ENCODE measurements at places on chromosomes 11 and 22. TPM values are rescaled to one million over a fixed set of nuclear protein-coding genes. Genes with fewer than 3 reads are reported as not detected.
A peak's percentile ranks its signal among the peaks of the same experiment; 100 is the strongest.

GRCh38 chr11:125173556-125173955, 9.0 kb downstream of the PKNOX2 start:
- H3K4me3 ChIP-seq, result no peak overlapping the region
- H3K36me3 ChIP-seq, result no peaks in the 10 kb centered on the region
- H3K4me1 ChIP-seq, result no peaks in the 10 kb centered on the region
- no peak for DNase-seq

The OR2D3 gene
- total RNA-seq, result not detected

DNA sequence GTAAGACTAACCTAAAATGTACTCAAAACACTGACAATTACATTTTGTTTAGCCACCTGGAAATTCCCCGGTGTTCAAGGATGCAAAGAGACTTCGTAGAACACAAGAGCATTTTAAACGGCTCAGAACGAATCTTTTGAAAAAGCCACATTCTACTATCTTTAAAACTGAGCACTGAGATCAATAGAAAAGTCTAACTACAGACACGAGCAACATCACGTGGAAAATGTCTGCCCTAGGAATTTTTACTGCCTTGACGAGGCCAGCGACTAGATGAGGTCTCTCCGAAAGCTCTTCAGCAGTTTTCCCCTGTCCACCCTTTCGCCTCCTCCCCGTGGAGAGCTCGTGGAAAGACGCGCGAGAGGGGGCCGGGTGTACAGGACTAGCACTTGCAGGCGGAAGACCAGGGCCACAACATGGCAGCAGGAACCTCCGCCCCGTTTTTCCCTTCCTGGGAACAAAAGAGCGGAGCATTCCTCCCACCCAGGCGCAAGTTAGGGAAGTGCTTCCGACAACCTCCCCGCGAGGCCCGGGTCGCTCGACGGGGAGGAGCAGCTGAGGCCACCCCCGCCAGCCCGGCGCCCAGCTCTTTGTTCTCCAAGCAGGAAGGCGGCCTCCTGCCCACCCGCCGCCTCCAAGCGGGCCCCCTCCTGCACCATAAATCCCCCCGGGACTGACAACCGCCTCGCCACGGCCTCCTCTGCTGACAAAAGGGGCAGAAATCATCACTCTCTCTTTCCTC, 1.1 kb downstream of the EIF4G2 start:
- no peak for DNase-seq
- H3K4me3 ChIP-seq, result peak overlapping the region; percentile 83
- H3K36me3 ChIP-seq, result peaks cover 50% of the 10 kb centered on the region
- H3K4me1 ChIP-seq, result peaks cover 43% of the 10 kb centered on the region
- H3K27me3 ChIP-seq, result no peaks in the 10 kb centered on the region

The FHIP1B gene
- 42.8 TPM for total RNA-seq

- no peak overlapping the region for H3K27ac ChIP-seq
- H3K27me3 ChIP-seq, result no peaks in the 10 kb centered on the region
- no peak overlapping the region for H3K4me3 ChIP-seq
- no peak for DNase-seq
- no peaks in the 10 kb centered on the region for H3K4me1 ChIP-seq
- no peaks in the 10 kb centered on the region for H3K36me3 ChIP-seq
Measured at GRCh38 chr11:122843281-122844141, 5.2 kb downstream of the CRTAM start.

- H3K27me3 ChIP-seq, result no peaks in the 10 kb centered on the region
- no peaks in the 10 kb centered on the region for H3K4me1 ChIP-seq
- H3K27ac ChIP-seq, result no peak overlapping the region
- no peak for DNase-seq
- H3K36me3 ChIP-seq, result no peaks in the 10 kb centered on the region
Measured at GRCh38 chr11:78685156-78685555, 110.5 kb upstream of the NARS2 start.

DNA sequence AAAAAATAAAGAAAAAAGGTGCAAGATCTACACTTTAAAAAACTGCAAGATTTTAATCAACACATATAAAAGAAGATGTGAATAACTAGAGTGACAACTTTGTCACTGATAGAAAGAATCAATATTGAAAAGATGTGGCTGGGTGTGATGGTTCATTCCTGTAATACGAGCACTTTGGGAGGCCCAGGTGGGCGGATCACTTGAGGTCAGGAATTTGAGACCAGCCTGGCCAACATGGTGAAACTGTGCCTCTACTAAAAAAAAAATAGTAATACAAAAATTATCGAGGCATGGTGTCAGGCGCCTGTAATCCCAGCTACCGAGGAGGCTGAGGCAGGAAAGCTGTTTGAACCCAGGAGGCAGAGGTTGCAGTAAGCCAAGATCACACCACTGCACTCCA, 21.0 kb upstream of the FBLN1 start:
- no peaks in the 10 kb centered on the region for H3K27me3 ChIP-seq
- H3K4me1 ChIP-seq, result peaks cover 8% of the 10 kb centered on the region
- no peak overlapping the region for H3K27ac ChIP-seq
- DNase-seq, result no peak

DNA sequence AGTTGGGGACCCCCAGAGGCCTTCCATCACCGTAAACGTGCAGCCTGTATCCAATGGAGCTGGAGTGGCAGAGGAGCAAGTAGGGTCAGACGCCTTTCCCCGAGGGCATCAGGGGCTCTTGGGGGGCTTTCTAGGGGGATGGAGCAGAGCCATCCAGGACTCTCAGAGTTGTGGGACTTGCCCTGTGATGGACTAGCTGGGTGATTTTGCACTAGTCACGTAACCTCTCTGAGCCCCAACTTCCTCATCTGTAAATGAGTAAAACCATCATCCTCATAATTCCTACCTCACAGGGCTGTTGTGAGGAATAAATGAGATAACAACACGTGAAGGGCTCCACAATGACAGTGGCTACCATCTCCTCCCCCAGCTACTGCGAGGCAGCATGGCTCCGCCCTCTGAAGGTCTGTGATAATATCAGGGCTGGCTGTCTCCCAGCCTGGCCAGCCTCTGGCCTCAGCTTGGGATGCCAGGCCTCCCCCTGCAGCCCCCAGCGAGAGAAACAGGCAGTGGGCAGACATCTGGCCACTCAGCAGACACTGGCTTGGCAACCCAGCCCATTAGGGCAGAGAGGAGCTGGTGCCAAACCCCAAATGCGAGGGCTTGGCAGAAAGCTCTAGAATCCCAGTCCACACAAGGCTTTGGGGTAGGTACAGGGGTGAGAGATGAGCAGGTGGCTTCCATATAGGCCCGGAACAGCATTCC, 6.7 kb downstream of the USP2 start:
- peaks cover 13% of the 10 kb centered on the region for H3K4me1 ChIP-seq
- no peak overlapping the region for H3K4me3 ChIP-seq
- DNase-seq, result no peak
- no peaks in the 10 kb centered on the region for H3K27me3 ChIP-seq
- no peak overlapping the region for H3K27ac ChIP-seq

The LRRC32 gene
- total RNA-seq, result 0.15 TPM

- H3K4me3 ChIP-seq, result no peak overlapping the region
- no peaks in the 10 kb centered on the region for H3K27me3 ChIP-seq
- H3K36me3 ChIP-seq, result no peaks in the 10 kb centered on the region
- no peak for DNase-seq
- peak overlapping the region; percentile 59 for H3K27ac ChIP-seq
- H3K4me1 ChIP-seq, result peaks cover 15% of the 10 kb centered on the region
Measured at GRCh38 chr11:47863189-47863897, 15.2 kb upstream of the NUP160 start.

GRCh38 chr22:45980761-45981160, 3.8 kb upstream of the WNT7B start:
- H3K36me3 ChIP-seq, result no peaks in the 10 kb centered on the region
- peaks cover 5% of the 10 kb centered on the region for H3K4me1 ChIP-seq
- H3K4me3 ChIP-seq, result no peak overlapping the region
- H3K27ac ChIP-seq, result no peak overlapping the region

GRCh38 chr11:96154802-96155520, 188.0 kb downstream of the MAML2 start:
- H3K4me1 ChIP-seq, result peaks cover 6% of the 10 kb centered on the region
- DNase-seq, result no peak
- no peaks in the 10 kb centered on the region for H3K27me3 ChIP-seq
- H3K36me3 ChIP-seq, result no peaks in the 10 kb centered on the region
- no peak overlapping the region for H3K4me3 ChIP-seq

DNA sequence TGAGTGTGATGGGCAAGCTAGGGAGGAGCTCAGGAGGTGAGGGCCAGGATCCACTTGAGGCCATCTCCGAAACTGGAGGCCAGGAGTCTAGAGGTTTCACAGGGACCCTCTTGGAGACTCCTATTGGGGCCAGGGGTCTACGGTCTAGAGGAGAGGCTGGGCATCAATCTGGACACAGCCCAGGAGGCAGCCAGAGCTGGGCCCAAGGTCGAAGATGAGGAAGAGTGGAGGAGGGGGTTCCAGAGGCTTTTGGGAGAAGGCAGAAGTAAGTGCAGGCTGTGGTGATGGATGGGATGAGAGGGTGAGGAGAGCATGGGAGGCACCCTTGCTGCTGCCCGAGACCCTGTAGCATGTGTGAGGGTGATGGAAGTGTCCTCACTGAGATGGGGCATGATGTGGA, 56.6 kb downstream of the LRRC32 start:
- no peak for DNase-seq
- no peak overlapping the region for H3K27ac ChIP-seq
- no peak overlapping the region for H3K4me3 ChIP-seq
- no peaks in the 10 kb centered on the region for H3K36me3 ChIP-seq
- peaks cover 4% of the 10 kb centered on the region for H3K4me1 ChIP-seq

The CDKN1C gene
- 4.6 TPM for total RNA-seq

The GP1BB gene
- total RNA-seq, result 3.6 TPM

- no peaks in the 10 kb centered on the region for H3K27me3 ChIP-seq
- H3K36me3 ChIP-seq, result no peaks in the 10 kb centered on the region
- no peak overlapping the region for H3K4me3 ChIP-seq
- no peak overlapping the region for H3K27ac ChIP-seq
- no peaks in the 10 kb centered on the region for H3K4me1 ChIP-seq
- DNase-seq, result no peak
Measured at GRCh38 chr22:39381930-39382329, 17.6 kb upstream of the TAB1 start.

The SPTBN2 gene
- total RNA-seq, result 7.3 TPM

The PATE2 gene
- 0.18 TPM for total RNA-seq

DNA sequence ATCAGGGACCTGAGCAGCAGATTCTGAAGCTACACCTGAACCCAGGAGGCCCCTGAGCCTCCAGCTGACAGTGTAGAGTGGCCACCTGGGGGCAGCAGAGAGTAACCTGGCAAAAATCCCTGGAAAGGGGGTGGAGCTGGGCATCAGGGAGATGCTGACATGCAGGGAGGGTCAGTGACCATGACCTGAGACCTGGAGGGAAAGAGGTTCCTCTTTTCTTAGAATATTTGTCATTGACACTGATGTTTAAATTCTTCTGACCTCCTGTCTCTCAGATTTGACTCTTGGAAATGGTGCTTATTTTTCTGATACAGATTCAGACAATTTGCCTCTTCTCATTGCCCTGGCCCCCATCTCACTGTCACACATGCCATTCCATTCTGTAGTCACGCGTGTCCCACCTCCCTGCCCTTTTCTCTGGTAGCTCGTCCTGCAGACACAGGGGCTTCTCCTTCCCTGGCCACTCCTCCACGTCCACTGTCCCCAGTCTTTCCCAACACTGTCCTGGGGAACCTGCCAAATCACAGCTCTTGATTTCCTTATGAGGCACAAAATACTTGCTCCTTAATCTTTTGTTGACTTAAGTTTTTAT, 117.2 kb upstream of the IGLL5 start:
- H3K27me3 ChIP-seq, result no peaks in the 10 kb centered on the region
- H3K4me3 ChIP-seq, result no peak overlapping the region
- H3K4me1 ChIP-seq, result no peaks in the 10 kb centered on the region
- no peak for DNase-seq

DNA sequence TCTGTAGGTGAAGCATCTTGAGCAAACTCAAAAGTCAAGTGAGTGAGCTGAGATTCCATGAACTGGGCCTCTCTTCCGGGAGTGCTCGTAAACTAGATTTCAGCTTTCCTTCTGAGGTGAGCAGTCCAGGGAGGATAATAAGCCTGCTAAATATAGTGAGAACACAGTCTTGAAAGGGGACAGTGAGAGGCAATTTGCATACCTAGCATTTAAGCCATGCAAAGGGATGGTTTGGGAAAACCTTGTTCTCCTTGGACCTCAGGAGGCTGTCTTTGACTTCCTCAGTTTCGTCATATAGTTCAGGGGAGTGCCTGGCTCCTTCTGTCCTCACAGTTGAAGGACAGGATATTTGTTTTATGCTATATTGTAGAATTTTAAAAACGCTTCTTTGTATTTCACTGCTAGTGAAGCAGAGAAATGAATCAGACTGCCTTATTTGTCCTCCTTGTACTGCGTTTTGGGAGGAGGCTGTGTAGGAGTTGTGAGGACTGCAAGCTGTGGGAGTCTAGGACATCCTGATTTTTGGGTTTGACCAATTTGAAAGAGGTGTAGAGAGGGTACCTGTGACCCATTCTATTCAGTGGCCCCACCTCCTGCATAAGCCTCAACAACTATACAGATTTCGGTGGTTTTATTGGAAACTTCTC, 11.0 kb upstream of the SORL1-AS1 start:
- H3K4me1 ChIP-seq, result peaks cover 81% of the 10 kb centered on the region
- H3K27ac ChIP-seq, result peak overlapping the region; percentile 87
- peak overlapping the region; percentile 37 for H3K4me3 ChIP-seq
- DNase-seq, result no peak

- H3K27ac ChIP-seq, result no peak overlapping the region
- H3K4me3 ChIP-seq, result no peak overlapping the region
- no peaks in the 10 kb centered on the region for H3K27me3 ChIP-seq
- H3K36me3 ChIP-seq, result no peaks in the 10 kb centered on the region
- no peak for DNase-seq
Measured at GRCh38 chr11:64799623-64800302, 3.3 kb downstream of the MAP4K2 start.

DNA sequence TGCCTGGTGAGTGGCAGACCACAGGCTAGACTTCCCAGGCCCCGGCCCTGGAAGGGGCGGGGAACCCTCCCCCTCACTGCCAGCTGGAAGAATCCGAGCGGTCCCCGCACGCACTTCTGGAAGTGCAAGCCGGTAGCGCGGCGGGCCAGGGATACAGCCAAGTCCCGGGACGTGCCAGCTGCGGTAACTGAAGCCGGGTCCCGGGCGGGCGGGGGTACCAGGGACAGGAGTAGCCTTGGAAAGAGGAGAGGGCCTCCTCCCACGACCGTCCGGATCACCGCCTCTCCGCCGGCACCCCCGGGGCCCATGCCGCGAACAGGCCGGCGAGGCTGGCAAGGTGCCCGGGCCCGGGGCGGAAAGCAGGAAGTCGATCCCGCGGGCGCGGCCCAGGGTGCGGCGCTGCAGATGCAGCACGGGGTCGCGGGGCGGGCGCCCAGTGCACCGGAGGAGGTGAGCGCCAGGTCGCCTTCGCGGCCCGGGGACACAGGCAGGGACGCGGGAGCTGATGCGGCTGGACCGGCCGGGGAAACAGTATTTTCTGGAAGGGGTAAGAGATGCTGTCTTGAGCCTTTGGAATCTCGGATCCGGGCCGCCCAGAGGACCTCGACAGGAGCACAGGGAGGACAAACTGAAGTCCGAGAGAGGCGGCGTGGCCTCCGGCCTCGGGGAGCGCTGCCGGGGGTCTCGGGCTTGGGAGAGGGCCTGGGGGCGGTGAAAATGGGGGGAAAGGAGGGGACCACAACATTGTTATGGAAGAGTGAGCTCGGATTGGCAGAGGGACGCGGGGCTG, 783 bp upstream of the SLC35C1 start:
- DNase-seq, result no peak
- peak overlapping the region; percentile 71 for H3K27ac ChIP-seq
- peaks cover 22% of the 10 kb centered on the region for H3K4me1 ChIP-seq
- H3K27me3 ChIP-seq, result no peaks in the 10 kb centered on the region

GRCh38 chr11:96221244-96222070, 121.5 kb downstream of the MAML2 start:
- no peaks in the 10 kb centered on the region for H3K27me3 ChIP-seq
- H3K4me1 ChIP-seq, result no peaks in the 10 kb centered on the region
- H3K27ac ChIP-seq, result no peak overlapping the region
- H3K36me3 ChIP-seq, result no peaks in the 10 kb centered on the region
